HFFc6 (cell line): ENCODE measurements at places on chromosomes 7 and 10.

DNA sequence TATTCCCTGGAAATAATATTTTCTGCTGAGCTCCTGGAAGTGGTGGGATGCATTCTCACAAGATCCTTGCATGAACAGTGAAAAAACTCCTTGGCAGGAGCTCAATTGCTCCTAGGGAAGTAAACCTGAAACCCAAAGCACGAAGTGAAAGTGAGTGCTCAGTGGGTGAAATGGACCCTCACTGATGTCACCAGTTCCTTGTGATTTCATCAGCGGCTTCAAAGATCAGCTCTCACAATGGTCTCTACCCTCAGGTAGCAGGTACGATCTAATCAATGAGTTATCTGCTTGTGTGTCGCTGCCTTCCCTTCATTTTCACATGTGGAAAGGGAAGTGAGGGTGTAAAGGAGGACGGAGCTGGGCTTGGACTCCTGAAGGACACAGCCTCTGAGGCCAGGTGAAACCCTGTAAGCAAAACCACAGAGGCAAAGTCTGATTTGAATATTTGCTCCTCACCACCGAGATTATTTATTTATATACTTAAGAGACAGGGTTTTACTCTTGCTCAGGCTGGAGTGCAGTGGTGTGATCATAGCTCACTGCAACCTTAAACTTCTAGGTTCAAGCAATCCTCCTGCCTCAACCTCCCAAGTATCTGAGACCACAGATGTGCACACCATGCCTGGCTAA, 255.4 kb upstream of the LYZL1 start:
- no peak for DNase-seq

- no peak for DNase-seq
Measured at GRCh38 chr10:67471022-67471421, 225.0 kb downstream of the CTNNA3 start.

DNA sequence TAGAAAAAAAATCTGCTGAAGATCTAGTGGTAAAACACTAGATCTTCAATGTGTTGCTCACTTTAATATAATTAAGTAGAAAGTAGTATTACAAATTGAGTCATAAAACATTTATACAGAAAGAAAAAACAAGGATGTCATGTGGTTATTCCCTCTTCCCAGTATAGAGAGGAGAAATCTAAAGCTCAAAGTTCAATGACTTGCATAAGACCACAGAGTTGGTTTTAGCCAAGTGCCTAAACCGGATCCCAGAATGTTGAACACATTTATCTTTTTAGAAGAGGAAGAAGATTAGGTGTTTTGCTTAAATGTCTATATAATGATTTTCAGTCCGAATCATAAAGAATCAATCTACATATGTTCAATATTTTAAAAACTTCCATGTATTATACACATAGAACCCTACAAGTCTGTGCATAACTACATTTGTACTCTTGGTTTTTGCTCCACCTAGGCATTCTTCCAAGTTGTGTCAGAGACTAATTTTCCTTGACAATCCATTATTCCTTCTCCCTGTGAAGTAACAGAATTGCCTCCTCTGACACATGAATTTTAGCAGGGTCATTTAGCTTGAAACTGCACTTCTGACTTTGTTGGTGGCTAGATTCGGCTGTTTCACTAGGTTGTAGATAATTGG, 389.2 kb downstream of the MAGI2 start:
- DNase-seq = no peak

- DNase-seq = no peak
Measured at GRCh38 chr7:33806298-33807154, 98.8 kb upstream of the BMPER start.

DNA sequence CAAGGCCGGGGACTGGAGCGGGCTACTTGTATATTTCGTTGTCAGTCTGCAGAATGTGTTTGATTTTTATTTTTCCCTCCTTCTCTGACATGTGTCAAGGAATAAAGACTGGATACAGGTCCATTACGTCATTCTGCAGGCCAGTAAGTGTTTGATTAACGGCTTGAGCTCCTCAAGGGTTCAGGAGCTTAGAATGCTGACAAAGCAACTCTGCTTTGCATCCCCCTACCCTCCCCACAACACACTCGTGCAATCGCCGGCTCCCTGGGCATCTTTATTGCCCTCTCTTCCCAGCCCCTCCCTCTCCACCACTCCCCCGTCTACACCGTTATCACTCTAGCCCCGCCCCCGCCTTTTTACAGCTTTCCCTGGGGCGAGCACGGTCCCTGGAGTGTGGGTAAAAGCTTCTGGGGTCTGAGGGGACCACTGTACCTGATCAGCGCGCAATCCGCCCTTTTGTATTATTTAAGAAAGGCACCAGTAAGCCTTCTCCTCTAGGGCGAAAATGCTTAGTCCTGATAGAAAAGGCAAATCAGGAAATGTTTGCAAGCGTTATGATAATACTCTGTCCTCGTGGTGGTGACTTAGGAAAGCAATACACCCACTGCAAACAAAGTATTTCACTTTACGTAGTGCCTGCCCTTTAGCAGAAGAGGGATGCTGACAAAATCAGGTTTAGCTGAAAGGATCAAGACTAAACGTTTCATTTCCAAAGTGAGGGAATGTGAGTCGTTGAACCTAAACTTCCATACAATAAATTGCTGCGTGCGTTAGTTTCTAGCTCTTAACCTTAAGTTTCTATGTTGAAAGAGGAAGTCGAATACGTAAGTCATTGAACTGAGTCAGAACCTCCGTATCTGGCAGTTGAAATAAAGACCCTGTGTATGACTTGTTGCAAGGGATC, 1.4 kb upstream of the CREB5 start:
- DNase-seq = no peak

- no peak for DNase-seq
Measured at GRCh38 chr10:123991611-123992570, 100.3 kb upstream of the CPXM2 start.

DNA sequence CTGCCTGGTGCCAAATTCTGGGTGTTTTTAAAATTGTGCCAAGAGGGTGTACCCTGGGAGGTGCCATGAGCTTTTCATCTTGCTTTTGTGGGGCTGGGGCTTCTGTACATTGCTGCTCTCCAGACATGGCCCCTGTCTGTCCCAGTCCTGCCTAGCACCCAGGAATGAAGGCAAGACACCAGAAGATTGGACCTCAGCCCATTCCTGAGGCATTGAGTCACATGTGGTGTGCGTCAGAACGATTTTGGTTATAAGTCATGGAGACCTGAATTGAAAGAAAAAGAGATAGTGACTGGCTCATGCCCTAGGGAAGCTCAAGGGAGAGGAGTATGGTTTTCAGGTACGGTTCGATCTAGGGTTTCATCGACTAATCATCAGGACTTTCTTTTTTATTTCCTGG, 493.2 kb downstream of the TYW1 start:
- no peak for DNase-seq

GRCh38 chr7:66152371-66153191, 37.9 kb downstream of the CRCP start:
- no peak for DNase-seq

DNA sequence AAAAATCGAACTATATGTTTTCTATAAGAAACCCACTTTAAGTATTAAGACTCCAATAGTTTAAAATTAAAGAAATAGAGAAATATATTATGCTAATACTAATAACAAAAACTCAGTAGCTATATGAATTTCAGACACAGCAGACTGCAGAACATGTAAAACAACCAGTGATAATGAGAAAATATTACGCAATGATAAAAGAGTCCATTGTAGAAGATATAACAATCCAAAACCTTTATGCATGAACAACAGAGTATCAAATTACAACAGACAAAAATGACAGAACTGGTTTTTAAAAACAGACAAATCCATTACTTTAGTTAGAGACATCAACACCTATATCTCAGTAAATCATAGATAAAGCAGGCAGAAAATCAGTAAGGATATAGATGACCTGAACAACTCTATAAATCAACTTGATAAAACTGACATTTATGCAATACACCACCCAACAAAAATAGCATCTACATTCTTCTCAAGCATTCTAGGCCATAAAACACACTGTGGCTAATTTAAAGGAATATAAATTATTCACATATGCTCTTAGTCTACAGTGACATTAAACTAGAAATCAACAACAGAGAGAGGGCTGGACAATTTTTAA, 669.5 kb upstream of the GHITM start:
- no peak for DNase-seq

DNA sequence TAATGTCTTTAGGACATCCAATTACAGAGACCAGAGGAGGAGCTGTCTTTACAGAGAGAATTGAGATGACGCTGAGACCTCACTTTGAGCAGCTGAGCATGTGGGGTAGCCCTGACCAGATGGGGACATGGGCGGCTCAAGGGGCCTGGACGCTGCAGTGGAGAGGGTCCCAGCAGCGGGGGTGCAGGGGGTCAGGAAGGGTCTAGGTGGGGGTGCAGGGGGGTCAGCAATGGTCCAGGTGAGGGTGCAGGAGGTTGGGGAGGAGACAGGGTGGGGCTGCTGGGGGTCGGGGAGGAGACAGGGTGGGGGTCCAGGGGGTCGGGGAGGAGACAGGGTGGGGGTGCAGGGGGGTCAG, 43.2 kb upstream of the CFAP46 start:
- no peak for DNase-seq
